ENCODE measurements at places on chromosomes 2 and 18.

GRCh38 chr18:50917021-50917420 lies 38.1 kb downstream of the ME2 start:
- DNase-seq, result no peak

DNA sequence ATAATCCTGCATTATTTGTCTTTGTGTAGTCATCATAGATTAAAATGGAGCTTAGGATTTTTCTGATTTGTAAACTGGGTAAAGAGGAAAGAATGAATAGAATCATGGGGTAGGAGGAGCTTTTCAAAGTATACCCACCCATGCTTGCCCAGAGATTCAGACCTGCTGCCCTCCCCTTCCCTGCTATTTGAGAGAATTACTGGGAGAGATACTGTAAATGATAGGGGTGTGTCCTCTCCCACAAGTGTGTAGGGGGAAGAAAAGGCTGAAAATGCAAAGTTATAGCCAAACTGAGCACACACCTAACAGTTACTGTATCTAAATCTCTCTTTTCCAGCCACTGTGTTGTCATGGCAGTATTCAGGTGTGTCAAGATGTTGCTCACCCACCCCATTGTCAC lies 21.5 kb upstream of the DYNC2LI1 start:
- no peak for DNase-seq

DNA sequence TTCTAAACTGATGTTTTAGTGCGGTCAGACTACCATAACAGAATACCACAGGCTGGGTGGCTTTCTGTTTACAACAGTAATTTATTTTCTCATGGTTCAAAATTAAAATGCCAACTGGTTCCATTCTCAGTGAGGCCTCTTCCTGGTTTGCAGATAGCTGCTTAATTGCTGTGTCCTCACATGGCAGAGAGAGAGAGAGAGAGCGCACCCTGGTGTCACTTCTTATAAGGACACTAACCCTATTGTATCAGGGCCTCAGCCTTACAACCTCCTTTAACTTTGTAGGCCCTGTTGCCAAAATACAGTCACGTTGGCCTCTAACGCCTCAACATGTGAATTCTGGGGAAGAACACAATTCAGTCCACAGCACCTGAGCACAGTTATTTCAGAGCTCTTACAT lies 37.5 kb upstream of the ZNF385B start:
- DNase-seq, result no peak

DNA sequence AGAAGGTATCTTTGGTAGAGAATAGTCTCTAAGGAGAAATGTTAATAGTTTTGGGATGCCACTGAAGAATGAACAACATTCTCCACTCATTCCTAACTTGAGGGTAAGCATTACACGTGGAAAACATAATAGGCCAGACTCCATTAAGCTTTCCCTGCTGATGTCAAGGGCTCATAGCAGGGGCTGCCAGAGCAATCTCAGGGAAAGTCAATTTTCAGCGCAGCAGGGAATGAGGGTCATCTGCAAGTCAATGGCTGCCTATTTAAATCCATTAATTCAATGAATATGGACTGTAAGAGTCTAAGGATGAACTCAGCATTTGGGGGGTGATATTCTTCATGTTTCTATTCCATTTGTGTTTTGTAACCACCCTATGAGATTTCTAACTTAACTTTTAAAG lies 144.2 kb upstream of the ARL4C start:
- DNase-seq, result no peak

- no peak for DNase-seq
These were observed 360.4 kb upstream of the DSEL start for GRCh38 chr18:67876871-67877270.

DNA sequence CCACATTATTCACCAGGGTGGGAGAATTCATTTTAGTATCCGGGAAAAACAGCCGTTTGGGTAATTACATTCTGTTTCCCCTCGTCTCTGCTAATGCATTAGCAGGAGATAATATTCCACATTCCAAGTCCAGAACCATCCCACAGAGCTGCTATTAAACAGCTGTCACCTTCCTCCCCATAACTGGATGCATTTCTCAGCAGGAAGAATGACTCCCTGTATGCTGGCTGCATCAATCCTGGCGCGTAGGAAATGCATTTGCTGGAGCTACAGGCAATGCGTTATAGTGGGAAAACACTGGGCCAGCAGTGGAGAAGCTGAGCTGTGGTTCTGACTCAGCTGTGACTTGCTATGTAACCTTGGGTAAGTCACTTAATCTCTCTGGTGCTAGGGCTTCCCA lies 246.0 kb downstream of the CLIP4 start:
- DNase-seq, result no peak

DNA sequence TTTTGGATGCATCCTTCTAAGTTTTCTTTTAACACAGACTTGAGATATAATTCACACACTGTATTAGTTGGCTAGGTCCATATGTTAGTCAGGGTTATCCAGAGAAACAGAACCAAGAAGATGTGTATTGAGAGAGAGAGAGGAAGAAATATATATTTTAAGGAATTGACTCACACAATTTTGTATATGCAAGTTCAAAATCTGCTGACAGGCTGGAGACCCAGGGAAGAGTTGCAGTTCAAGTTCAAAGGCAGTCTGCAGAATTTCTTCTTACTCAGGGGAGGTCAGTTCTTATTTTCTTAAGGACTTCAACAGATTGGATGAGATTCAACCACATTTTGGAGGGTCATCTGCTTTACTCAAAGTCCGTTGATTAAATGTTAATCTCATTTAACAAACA lies 23.0 kb upstream of the MRO start:
- DNase-seq, result no peak

DNA sequence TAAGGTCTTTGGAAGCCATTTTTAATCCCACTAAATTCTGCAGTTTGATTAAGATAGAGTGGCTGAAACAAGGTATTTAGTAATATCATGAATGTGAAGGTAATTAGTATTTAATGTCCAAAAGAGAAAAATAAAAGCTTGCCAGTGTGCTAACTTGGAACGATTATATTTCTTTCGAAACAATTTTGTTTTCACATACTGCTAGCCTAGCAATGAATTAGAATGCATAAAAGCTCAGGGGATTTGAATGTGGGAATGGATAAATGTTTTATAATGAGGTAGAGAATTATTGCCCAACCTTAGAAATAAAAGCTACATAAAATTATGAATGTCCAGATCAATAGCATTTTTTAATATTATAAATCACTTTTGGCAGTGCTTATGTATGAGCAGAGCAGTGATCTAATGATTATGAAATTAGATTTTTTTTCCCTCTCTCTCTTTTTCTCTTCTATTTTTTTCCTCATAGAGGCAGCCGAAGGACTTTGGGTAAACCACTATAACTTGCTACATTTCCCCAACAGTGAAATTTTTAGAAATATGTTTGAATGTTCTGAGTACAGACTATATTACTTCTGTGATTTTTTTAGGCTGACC lies 75.5 kb downstream of the PLCL1 start:
- no peak for DNase-seq

GRCh38 chr2:55151733-55152433 lies 80.2 kb downstream of the CLHC1 start:
- no peak for DNase-seq

GRCh38 chr2:28175028-28175427 lies 217.6 kb upstream of the FOSL2 start:
- no peak for DNase-seq

GRCh38 chr2:191314697-191315364 lies 69.6 kb downstream of the MYO1B start:
- no peak for DNase-seq

DNA sequence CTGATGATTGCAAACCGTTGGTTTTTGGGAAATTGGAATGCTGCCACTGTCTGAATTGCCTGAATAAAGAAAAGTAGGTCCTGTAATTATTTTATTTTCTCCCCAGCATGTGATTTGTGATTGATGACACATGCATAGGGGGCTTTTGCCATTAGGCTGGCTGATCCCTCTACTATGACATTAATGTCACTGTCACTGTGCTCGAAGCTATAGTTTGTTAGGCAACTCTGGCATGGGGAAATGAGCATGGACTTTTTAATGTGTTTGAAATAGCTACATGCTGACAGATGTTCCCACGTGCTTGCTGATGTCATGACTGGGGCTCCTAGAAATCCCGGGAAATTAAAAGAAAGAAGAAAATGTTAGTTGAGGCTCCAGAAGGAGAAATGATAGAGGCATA lies 99.1 kb downstream of the HRH4 start:
- no peak for DNase-seq

GRCh38 chr18:22840606-22841144 lies 92.5 kb upstream of the RBBP8 start:
- DNase-seq, result no peak

GRCh38 chr2:222307143-222307756 lies 8.5 kb upstream of the PAX3 start:
- DNase-seq, result no peak

GRCh38 chr2:217807753-217808152 lies 195.0 kb downstream of the TNS1 start:
- DNase-seq, result no peak

DNA sequence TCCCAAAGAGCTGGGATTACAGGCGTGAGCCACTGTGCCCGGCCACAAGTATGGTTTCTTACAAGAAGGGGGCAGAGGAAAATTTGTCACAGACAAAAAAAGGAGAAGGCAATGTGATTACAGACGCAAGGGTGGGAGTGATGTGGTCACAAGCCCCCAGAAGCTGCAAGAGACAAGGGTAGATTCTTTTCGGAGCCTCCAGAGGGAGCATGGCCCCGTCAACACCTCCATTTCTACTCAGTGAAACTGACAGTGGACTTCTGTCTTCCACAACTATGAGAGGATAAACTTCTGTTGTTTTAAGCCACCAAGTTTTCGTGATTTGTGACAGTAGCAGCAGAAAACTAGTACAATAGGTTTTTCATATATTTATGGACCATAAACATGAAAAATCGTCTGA lies 2.1 kb upstream of the TCF7L1 start:
- DNase-seq, result no peak

DNA sequence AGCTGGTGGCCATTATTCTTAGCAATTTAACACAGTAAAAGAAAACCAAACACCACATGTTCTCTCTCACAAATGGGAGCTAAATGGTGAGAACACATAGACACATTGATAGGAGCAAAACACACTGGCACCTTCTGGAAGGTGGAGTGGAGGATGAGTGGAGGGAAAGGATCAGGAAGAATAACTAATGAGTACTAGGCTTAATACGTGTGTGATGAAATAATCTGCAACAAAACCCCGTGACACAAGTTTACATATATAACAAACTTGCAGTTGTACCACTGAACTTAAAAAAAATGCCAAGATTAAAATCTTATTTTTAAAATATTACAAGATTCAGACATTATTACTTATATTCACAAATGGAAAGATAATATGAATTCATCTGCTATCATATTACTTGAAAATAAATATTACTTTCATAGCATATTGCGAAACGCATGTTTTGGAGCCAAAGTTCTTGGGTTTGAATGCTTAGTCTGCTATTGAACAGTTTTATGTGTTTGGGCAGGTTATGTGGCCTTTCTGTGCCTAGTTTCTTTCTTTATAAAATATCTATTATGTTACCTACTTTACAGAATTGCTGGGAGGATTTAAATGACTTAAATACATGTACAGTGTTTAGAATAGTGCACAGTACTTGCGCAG lies 20.5 kb downstream of the ANKRD62 start:
- no peak for DNase-seq

DNA sequence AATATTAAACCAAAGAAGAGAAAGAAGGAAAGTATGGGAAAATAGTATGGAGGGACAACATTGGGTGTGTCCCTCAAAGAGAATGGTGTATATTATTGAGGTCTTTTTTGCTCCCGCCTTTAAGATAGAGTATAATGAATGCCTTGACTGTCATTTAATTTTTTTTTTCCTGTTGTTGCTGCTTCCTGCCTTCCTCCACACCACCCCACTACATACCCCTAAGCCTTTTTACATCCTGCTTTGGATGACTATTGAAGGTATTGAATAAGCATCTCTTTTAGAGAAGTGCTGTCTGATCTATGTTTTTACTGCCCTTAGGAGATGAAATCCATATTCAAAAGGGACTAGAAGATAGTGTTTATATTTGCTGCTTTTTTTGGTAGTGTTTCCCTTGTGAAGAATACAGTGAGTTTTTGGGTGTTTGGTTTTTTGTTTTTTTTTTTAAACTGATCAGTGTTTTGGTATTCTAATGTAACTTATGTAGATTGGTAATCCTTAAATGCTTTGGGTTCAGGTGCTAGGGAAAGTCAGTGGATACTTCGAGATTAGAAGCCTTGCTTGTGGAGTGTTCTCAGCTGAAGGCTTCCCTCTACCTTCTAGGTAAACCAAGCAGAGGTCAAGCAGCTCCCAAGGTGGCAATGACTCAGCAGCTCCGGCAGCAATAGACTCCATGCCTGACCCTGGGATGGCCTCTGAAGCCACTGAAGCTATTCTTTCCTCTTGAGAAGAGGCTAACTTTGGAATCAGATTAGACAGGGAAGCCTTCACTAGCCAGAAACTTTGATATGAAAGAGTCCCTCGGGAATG lies 5.0 kb downstream of the FZD7 start:
- no peak for DNase-seq

DNA sequence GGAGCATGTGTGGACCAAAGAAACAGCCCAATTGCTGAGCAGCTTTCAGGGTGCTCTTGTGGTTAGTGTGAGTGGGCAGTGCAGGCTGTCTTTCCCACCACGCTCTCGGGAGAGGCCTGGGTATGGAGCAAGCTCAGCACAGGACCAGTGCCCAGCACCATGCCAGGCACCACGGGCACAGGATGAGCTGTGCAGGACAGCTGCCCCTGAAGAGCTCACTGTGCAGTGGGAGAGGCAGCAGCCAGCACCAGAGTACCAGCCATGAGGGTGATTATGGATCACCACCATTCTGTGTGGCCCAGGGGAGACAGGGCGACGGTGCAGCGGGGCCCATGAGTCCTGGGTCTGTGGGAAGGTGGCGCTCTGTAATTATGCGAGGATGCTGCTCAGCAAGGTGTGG lies 29.7 kb upstream of the FAHD2A start:
- no peak for DNase-seq

DNA sequence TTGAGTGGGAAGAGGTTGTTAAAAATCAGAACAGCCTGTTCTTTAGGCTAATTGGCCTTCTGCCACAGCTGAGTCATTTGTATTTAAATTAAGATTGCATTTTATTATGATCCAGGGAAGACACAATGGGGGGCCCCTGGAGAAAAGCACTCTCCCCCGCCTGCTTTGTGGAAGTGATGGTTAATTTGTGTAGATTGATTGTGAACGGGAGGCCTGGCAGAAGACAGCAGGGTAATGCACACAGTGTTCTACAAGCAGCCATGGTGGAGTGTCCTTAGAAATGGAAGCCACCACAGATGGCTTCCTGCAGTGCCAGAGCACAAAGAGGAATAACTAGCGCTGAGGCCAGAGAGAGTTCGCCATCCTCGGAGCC lies 19.6 kb downstream of the RAMP1 start:
- DNase-seq, result no peak

DNA sequence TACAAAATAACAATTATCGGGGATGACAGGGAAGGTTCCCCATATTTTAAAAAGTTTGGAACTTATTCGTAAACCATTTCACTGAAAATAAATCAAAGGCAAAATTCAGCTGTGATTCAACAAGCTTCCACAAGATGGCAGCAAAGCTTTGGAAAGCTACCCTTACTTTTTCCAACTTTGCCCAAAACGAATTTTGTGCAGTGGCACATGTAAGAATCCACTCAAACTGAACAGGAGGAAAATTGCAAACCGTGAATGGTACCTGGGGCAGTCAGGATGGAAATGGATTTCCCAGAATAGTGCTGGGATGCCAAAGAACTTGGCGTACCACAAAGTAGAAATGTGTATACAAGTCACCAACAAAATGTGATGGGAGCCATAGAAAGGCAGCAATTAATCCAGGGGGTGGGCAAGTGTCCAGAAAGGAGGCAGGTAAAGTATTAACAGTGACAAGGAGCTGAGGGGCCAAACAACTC lies 10.7 kb downstream of the RPL31 start:
- no peak for DNase-seq
